ENCODE measurements at places on chromosomes 11 and 22.

DNA sequence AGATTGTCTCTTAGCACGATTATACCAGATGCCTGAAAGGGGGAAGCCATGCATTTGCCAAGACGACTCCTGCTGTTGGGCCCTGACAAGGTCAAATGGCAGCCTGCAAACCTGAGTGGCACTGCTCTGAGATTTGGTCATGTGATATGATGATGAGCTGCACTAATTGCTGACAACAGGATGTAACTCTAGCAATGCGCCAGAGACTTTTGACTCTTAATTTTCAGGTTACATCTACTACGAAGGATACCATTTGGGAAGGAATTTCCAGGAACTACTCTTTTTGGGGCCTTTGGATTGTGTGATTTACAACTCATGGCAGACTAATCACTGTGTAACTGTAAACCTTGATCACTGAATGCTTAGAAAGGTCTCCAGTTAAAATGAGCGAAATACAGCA, 13.1 kb downstream of the TREH start:
- DNase-seq: no peak

GRCh38 chr11:87092159-87092558, 54.4 kb downstream of the TMEM135 start:
- peak; percentile 9 for DNase-seq

DNA sequence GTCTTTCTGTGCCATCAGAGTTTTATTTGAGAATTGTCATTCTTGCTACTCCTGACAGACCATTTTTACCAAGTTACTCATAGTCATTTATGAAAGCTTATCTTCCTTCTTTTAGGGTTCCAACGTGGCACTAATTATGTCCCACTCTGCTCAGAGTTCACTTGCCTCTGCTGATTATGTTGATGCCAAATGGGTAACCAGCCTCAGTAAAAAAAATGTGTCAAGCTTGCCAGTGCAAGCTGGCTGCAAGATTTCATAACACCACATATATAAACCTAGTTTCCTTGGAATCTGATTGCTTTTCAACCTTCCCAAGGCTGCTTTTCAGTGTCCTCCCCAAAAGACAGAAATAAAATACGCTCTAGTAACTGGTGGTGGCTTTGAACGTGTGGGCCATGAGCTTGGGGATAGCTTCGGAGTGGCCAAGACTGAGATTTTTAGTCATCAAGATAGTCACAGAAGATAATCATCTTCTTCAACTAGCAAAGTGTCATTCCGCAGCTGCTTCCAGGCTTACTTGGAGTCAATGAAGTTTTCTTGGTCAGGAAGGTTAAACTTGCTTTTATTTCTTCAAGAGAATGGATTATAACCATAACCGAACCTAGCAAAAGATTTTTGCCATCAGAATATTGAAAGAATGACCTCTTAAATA, 29.5 kb upstream of the APOA1 start:
- DNase-seq: no peak

GRCh38 chr22:36012332-36012731, 16.3 kb downstream of the RBFOX2 start:
- no peak for DNase-seq

DNA sequence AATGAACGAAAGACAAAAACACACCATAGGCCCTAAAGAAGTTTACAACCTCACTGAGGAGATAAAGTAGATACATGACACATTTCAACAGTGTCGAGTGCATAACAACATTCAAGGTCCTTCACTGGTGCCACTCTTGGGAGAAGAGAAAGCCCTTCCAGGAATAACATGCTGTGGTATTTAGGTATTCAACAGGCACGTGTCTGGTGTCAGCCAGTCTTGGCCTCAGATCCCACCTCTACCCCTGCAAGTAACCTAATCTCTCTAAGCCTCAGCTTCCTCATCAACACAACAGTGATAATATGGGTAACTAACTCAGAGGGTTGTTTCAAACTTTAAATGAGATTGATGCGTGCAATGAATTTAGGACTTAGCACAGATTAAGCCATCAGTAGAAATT, 235.0 kb upstream of the ZC3H12C start:
- DNase-seq: no peak

DNA sequence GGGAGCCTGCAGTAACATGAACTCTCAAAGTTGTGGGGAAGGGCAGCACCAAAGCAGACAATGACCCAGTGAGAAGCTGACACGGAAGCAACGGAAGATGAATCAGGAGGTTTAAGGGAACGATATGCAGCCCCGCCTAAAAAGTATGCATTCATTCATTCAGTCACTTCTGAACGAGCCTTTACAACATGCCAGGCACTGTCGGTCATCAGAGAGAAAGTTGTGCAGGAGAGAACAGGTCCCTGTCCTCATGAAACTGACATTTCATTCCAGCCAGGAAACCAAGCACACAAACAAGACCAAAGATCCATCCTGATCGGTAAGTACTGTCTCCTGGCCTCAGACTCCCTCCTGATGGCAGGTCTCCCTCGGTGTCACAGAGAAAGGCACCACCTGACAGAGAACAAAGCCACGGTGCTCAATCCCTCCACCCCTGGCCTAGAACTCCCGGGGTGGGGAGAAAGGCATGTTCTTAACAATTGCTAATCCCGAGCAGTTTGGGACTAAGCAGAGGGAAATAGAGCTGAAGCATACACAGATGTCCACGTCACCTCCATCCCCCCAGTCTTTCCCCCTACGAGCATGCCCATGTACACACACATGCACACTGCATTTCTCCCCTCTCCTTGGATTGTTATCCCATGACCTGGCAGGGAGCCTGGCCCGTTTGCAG, 49.3 kb downstream of the LRFN4 start:
- DNase-seq: no peak

DNA sequence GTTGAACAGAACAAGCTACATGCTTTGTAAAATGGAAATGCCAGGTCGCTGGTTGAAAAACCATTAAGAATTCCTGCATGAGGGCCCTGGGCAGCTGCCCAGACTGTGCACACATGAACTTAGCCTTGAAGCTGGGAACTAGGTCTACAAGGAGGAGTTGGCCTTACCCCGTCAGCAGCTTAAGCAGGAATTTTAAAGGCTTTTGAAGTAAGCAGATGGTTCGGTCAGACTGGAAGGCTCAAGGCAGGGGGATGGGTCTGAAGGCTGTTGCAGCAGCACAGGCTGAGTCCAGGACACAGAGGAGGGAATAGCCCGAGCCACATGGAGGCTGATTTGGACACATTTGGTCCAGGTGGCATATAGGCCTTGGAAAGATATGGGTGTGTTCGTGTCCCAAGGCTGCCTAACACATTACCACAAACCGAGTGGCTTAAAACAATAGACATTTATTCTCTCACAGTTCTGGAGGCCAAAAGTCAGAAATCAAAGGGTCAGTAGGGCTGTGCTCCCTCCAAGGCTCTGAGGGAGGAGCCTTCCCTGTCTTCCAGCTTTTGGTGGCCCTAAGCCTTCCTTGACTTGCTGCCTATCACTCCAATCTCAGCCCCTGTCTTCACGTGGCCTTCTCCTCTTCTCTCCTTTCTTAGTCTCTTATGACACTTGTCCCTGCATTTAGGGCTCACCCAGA, 11.6 kb downstream of the LIF start:
- DNase-seq: peak; percentile 82

DNA sequence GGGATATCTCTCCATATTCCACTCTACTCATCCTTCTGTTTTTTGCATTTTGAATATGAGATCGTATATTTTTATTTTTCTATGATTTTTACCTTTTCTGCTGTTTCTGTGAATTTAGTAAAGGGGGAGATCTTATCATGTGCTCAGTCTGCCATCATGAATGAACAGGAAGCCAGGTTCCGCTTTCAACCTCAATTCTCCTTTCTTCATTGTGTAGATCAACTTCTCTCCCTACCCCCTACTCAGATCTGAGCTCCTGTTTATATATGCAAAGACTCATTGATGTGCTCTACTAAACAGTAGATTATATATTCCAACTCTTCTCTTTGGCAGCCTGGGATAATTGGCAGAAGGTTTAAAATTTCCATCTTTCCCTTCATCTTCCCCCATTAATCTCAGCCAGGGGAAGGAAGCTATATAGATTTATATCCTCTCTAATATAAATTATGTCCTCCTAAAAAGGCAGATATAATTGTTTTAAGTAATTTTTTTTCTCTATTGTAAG, 336.7 kb upstream of the PLET1 start:
- no peak for DNase-seq

- no peak for DNase-seq
These were observed 148.5 kb downstream of the NAV2 start for GRCh38 chr11:19861171-19861570.

DNA sequence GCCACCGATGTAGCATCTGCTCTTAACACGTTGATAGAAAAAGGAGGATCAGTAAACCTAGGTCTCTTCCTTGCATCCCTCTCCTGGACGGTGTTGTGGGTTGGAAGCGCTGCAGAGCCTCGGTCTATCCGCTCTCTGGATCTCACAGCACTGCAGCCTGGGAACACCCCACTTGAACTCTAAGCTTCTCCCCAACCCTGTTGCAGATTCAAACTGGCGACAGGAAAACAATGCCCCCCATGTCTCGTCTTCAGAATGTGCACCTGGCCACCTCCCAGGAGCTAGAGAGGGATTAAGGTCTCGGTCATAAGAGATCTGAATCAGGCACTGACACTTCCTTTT, 454 bp downstream of the TMEM218 start:
- DNase-seq: peak; percentile 18

DNA sequence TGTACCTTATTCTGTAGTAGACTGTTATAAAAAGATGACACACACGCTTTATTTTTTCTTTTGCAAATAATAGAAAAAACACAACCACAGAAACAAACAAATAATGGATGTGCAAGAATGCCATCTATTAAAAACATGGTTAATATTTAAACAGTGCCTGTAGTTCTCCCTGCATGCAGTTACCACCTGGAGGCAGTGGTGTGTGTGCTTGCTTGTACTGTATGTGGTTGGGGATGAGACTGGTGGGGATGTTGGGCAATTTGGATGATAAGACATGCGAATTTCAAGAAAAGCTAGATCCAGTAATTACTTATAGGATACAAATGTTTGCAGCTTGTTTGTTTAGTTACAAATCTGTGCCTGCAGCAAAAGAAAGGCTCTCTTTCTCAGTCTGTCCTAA, 3.6 kb downstream of the C11orf87 start:
- no peak for DNase-seq

DNA sequence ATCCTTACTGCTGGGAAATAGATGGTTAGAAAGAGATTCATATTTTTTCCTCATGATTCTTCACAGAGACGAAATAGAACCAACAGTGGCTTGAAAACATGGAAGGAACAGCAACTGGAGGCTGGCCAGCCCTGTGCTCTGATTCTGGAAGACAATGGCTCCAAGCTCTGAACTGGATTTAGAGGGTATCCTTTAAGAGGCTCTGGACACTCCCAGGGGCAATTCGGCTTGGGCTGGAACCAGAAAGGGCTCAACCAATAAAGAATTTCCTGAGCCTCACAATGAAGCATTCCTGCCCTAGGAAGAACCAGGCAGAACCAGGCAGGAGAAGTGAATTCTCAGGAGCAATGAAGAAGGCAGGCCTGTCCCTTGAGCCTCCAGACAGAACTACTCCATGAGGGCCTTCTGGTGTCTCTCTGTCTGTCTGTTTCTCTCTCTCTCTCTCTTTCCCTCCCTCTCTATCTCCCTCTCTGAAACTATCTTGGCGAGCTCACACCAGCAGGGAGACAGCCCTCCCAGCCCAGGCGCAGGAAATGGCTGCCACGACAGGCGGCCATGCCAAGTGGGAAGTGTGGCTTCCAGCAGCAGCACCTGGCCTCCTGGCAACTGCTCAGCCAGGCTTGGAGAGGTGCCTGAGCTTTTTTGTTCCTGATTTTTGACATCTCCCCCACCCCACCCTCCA, 93.3 kb downstream of the RCN1 start:
- no peak for DNase-seq

- no peak for DNase-seq
These were observed 75.3 kb downstream of the PKNOX2 start for GRCh38 chr11:125239585-125240560.

DNA sequence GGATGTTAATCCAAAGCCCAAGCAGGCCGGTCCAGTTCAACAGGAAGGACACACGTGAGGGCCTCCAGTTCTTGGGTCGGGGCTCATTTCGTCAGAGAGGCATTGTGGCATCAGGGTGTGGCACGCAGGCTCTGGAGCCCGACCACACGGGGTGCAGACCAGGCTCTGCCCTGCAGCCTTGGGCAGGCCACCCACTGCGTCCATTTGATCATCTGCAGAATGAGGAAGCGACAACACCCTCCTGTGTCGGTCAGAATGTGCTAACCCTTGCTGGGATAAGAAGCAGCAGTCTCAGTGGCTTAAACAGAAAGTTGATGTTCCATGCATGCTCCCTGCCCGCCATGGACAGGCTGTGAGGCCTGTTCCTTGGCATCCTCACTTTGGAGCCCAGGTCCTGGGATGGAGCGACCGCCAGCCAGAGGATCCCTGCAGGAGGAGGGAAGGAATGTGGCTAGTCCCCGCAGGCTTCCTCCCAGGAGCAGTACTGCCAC, 10.8 kb downstream of the RIBC2 start:
- no peak for DNase-seq

- DNase-seq: no peak
These were observed 24.2 kb upstream of the YPEL1 start for GRCh38 chr22:21759646-21760376.

DNA sequence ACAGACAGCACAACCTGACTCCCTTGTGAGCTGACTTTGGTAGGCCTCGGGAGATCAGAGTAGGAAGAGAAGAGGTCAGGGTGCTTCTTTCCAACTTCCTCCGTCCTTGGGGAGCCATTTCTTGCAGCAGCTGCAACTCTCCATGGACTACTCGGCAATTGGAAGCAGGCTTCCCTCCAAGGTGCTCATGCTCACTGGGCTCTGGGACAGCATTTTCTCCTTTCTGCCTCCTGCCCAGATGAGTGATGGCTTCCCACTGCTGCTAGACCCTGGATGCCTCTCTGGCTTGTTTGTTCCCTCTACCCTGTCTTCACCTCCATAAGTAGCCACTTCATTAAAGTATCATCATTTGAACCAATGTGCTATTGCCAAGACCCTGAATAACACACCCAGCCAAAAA, 8.2 kb upstream of the PRSS23 start:
- DNase-seq: no peak

GRCh38 chr22:19368876-19369275, 62.7 kb downstream of the HIRA start:
- DNase-seq: no peak

DNA sequence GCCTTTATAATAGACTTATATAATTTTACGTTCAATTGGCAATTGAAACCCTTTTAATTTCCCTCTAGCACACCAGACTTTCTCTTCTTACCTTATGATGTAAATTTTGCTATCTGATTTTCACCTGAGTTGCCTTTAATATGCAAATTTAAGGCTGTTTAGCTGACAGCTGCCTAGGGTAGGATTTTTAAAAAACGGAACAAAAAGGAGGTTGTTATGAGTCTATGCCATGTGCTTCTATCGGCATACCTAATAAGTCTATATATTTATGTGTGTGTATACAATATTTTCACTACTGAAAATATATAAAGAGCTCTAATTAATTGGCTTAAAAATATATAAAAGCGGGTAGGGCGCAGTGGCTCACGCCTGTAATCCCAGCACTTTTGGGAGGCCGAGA, 11.8 kb upstream of the SELENOH start:
- no peak for DNase-seq

All from RPMI7951 (cell line).